ENCODE measurements at places on chromosomes 6 and 20.

GRCh38 chr6:13468839-13469238 lies 18.6 kb downstream of the GFOD1 start:
- no peak for DNase-seq

GRCh38 chr6:149093643-149094042 lies 223.9 kb upstream of the TAB2 start:
- no peak for DNase-seq

DNA sequence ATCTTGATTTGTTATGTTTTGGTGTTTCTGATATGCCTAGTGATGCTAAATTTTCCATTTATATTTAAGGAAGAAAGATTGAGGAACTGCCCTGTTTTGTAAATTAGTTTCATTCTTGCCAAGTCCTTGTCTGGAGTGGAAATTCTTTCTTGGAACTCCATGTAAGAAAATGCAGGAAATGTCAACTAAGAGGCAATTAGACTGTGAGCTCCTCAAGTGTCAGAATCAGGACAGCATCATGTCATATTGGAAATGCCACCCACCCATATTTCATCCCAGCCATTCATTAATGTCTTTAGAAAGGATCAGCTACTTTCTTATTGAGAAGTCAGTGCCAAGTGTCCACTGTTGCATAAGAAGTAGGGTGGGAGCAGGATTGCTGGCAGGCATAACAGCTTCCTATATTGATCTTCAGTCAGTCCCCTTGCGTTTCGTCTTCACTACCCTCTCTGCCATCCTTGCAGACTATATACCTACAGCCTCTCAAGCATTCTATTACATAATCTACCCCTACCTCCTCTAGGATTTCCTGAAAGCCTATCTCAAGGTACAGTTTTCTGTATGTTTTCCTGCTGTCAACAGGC lies 42.4 kb downstream of the HAO1 start:
- DNase-seq, result no peak

DNA sequence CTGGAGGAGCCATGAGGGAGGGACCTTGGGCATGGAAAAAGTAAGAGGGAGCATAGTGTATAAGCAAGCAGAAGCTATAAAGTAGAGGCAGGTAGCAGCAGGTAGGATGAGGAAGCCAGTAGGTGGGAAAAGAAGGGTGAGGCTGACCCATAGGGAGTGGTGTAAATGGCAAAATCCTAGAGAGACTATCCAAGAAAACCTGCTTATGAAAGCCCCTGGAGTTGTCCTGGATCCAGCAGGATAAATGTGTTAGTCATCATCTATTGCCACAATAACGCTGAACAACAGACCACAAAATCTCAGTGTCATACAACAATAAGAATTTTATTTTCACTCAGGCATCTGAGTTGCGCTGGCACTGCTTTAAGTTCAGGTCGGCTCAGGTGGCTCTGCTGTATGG lies 30.2 kb downstream of the CHD6 start:
- DNase-seq, result no peak

- DNase-seq, result no peak
Measured at GRCh38 chr6:17446713-17447112, 53.3 kb downstream of the CAP2 start.

- DNase-seq, result no peak
Measured at GRCh38 chr6:4415549-4415948, 280.2 kb upstream of the ECI2 start.

DNA sequence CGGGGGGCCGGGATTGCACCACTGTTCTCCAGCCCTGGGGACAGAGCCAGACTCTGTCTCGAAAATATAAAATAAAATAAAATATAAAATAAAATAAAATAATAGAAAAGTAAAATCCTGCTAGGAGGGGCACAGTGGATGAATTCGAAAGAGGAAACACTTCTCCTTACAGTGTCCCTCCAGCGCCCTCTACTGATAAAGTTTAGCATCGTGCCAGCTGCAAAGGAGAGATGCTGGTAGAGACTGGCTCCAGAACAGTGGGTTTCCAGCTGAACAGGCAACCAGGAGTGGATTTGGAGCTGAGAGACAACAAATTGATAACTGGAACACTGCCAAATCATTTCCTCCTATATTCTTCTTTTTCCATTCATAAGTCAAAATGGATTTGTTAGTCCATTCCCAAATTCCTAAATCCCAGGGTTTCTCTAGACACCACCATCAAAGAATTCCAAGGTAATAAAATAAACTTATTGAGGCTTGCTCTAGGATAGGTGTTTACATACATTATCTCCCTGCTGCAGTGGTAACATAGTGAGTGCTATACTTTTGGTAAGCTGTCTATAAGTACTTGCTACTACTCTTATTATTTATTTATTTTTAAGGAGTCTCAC lies 31.7 kb upstream of the TBPL1 start:
- DNase-seq, result peak; percentile 25

DNA sequence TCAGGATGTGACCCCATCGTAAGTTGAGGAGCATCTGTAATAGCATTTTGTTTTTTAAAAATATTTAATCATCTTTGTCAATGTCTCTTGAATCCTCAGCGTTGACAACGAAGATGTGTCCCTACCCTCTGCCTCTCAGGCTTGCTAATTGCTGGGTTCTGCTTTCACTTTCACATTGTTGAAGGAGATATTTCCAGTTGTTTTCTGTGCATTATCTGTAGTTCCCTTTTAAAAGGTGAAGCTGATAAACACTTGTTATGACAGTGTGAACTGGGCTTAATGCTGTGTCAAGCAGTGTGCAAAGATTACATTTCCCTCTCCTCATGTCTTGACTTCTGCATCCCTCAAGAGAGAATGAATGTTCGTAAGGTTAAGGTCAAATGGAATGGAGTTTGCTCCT lies 54.9 kb downstream of the CSE1L start:
- DNase-seq, result no peak

GRCh38 chr6:151808371-151809241 lies 1.1 kb downstream of the ESR1 start:
- no peak for DNase-seq

- no peak for DNase-seq
Measured at GRCh38 chr6:3777730-3778461, 26.4 kb upstream of the PXDC1 start.

- DNase-seq, result no peak
Measured at GRCh38 chr20:5886788-5887187, 63.5 kb downstream of the TRMT6 start.

DNA sequence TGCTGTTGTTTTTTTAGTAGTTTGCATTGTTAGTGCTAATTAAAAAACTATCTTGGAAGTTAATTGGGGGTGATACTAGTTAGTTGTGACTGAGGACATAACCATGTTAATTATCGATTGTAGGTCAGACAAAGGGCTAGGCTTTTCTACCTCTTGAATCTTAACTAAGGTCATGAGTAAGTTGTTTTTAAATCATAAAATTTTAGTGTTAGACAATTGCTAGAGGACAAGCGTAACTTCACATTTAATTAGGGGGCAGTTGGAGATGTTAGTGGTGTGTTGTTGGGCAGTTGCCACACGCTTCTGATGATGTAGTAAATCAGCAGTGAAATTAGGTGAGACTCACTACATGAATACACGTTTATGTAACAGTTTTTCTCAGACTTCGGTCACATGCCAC lies 619.1 kb upstream of the FLRT3 start:
- no peak for DNase-seq

DNA sequence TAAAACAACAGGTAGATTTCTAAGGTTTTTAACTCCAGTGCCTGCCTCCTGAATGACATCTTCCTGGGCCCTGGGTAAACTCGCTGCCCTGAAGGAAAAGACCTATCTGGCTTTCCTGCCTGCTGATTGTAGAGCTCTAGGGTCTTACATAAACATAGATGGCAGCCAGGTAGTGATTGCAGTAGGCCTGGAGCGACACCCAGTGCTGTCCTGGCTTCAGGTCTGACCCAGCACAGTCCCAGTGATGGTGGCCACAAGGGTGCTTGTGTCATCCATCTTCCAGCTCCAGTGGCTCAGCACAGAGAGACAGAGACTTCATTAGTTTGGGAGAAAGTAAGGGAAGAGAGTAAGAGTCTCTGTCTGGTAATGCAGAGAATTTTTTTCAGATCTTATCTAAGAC lies 542.9 kb upstream of the IMPG1 start:
- DNase-seq, result no peak

- no peak for DNase-seq
Measured at GRCh38 chr6:1491591-1492319, 102.4 kb downstream of the FOXF2 start.

GRCh38 chr20:41432746-41433145 lies 66.1 kb upstream of the EMILIN3 start:
- DNase-seq, result no peak

- no peak for DNase-seq
Measured at GRCh38 chr20:16556301-16556700, 16.9 kb downstream of the KIF16B start.

GRCh38 chr6:139017227-139017626 lies 11.3 kb upstream of the ABRACL start:
- DNase-seq, result no peak

DNA sequence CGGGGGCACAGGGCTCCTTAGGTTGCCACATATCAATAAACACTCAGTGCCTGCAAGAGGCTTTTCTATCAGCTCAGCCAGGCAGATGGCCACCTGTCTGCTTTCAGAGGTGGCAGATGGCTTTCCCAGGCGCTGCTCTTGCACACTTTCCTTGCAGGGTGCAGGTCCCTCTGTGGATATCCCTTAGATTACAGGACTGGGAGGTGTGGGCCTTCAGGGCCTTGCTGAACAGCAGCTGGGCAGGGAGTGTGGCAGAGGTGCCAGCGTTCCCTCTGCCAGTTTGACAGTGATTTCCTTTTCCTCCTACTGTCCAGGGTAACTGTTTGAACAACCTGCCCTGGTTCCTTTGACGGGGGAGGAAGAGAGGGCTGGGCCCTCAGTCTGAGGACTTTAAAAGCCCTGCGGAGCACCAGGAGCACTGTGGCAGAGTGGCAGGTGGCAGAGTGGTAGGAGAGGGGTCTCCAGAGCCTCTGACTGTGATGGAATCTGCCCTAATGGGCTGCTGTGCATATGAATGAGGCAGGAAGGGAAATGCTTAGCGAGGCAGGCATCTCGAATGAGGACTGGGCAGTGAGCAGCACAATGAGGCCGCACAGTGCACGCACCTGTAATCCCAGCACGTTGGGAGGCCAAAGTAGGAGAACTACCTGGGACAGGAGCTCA lies 34.2 kb downstream of the ABHD12 start:
- no peak for DNase-seq

DNA sequence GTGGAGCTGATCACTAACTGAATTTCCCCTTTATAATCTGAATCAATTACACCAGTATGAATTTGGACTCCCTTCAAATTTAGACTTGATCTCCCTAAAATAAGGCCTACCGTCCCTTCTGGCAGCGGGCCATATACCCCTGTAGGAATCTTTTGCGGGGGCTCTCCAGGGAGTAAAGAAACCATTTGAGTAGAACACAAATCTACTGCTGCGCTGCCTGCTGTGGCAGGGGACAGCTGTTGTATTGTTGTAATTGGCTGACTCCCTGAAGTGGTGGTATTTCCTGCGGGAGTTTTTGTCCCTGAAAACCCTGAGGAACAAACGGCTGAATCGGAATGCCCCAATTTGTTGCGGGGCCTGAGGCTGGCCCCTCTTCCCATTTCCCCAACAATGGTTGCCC lies 16.0 kb upstream of the PTCRA start:
- DNase-seq, result no peak

- DNase-seq, result no peak
Measured at GRCh38 chr20:24736131-24736843, 212.8 kb upstream of the CST7 start.

DNA sequence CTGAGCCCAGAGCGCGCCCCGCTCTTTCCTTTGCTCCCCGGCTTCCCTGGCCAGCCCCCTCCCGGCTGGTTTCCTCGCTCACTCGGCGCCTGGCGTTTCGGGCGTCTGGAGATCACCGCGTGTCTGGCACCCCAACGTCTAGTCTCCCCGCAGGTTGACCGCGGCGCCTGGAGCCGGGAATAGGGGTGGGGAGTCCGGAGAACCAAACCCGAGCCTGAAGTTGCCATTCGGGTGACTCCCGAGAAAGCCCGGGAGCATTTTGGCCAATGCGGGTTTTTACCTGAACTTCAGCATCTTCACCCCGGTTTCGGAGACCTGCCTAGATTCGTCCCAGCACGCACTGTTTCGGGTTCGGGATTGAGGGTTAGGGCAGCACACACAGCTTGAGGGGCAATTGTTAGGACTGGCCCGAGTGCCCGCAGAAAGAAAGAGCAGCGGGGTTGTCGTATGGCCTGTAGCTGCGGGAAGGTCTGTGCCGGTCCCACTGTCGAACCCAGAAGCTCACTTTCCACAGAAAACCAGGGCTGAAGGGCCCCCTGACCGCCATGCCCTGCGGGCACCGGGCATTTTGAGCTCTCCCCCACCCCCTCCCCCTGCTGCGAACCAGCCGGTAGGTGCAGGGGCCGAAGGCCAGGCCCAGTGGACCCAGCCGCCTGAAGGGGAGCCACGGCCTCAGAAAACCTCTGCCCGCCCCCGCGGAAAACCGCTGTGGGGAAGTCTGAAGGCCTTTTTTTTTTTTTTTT lies 2.1 kb downstream of the FOXP4 start:
- peak; percentile 9 for DNase-seq

DNA sequence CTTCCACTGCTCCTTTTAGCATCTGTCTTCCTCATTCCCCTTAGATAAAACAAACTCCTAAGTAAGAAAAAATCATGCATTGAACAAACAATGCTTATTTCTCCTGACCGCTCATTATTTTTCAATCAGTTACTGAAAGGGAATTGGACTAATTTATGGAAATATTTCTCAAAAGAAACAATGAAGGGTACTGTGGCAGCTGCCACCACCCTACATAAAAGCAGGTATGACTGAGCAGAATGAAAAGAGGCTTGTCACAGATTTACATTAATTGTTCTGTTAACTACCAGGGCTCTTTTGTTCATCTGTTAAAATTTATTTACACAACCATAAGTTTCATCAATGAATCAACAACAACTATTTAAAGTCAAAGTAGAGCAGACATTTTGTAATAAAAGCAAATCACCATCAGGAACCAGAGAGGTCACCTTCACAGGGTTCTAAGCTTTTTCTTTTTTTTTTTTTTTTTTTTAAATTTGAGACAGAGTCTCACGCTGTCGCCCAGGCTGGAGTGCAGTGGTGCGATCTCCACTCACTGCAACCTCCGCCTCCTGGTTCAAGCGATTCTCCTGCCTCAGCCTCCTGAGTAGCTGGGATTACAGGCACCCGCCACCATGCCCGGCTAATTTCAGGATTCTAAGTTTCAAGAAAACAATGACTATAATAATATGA lies 204.0 kb downstream of the PTPRK start:
- no peak for DNase-seq

DNA sequence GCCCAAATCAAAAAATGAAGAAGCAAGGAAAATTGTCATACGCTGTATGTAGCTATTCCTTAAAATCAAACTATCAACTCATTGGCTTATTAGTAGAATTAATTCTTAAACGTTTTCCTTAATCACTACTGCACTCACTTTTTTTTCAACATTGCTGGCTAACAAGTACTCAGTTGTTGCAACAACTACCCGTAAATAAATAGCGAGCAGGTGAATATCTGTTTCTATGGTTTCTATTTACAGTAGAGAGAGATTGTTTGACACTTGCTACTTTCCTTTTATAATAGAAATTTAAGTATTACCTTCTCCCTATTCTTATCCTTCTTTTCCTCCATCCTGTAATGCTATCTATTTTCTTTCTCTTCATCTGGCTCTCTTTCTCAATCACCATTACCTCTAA lies 25.1 kb downstream of the FRK start:
- DNase-seq, result no peak
